Activated T-cell treated with anti-CD3 and anti-CD28 coated beads, Interleukin-2, amount 50 U/mL, for 72 hours (primary cell): ENCODE measurements at places on chromosomes 3 and 15.
A peak's percentile ranks its signal among the peaks of the same experiment; 100 is the strongest.

DNA sequence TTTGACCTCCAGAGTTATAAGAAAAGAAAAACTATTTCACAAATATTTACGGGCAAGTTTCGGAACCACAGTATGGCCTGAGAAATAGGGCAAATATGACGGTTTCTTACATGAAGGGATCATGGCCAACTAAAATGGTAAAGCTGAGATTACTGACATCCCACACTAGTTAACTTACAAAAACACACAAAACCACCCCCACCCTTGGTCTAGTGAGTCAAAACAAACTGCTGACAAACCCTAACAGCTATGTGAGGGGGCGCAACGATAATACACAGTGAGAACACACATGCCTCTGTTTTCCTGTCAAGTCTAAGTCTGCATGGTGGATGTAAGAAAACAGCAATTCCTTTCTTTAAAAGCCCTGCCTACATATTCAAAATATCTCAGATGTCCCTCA, 32.3 kb downstream of the CBLB start:
- DNase-seq, result peak; percentile 69

GRCh38 chr15:70625438-70625837, 137.9 kb downstream of the UACA start:
- no peak for DNase-seq

DNA sequence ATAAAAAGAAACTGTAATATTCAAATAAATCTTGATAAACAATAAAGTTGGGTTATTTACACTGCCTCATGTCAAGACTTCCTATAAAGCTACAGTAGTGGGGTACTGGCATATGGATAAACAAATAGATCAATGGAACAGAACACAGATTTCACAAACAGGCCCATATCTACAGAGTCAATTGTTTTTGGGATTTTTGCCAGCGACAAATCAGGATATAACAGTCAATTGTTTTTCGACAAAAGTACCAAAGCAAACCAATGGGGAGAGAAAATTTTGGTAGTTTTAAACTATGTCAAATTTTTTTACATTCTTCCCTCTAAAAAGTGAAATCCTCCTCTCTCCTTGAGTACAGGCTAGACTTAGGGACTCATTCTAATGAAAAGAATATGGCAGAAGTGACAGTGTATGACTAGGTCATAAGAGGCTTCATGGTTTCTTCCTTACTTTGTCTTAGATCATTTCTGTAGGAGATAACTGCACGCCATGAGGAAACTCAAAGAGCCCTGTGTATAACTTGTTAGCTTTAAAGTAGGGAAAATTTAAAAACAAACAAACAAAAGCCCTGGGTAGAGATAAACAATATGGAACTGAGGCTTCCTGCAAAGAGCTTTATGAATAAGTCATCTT, 16.9 kb downstream of the IP6K1 start:
- DNase-seq, result no peak

GRCh38 chr15:63908991-63909390, 75.2 kb upstream of the HERC1 start:
- DNase-seq, result no peak

- no peak for DNase-seq
Measured at GRCh38 chr3:24503616-24504113, 9.0 kb upstream of the THRB start.

DNA sequence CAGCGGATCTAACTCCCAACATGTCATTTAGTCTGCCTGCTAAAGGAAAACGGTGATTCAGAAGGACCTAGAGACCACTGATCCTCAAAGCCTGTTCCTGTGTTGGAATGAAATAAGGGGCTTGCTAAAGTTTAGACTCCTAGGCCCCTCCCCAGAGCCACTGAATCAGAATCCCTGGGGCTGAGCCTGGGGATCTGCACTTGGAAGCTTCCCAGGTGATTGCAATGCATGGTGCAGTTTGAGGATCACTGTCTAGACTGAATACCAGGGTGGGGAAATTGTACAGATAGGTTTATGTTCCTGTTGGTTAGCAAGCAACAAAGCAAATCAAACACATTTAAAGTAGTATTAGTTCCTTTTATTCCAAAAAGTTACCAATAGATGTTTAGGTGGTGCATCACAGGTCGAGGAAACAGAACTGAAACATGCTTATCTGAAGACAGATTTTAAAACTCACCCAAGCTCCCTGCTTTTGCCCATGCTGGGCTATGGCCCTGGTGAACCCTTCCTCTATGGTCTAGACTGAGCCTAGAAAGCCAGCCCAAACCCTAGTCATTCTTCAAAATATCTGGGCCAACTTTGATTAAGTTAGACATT, 29.6 kb upstream of the SPTBN5 start:
- DNase-seq, result no peak

DNA sequence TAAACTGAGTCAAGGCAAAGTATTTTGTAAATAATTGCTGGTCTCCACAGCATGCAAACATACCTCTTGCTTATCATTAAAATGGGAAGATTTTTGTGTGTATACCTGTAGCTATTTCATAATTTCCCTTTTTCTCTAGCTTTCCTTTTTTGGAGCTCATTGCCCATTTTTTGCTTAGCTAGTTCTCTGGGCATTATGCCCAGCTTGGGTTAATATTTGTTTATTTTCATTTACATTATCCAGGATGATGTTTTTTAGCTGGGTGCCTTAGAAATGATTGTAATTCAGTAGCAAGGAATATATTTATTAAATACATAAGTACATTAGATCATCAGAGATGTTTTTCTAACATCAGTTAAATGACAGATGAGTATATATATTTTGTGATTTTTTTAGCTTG, 1271.7 kb upstream of the GBE1 start:
- DNase-seq, result no peak

GRCh38 chr15:79592126-79592525, 160.0 kb downstream of the MINAR1 start:
- DNase-seq, result no peak

DNA sequence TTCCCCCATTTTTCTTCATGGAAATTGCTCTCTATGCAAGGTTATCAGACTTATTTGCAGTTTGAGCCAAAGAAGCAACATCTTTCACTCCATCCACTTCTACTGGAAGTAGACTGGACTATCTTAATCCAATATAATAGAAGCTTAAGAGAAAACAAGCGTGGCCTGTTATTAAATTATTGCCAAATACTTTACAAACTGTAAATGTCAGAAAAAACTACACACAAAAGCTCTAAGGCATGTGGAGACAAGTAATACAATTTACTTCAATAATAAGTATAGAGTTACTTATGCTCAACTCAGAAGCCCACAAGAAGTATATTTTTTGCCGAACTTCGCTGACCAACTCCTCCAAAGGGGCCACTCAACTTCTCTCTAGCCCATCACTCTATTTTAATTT, 120.3 kb downstream of the BDH1 start:
- no peak for DNase-seq

DNA sequence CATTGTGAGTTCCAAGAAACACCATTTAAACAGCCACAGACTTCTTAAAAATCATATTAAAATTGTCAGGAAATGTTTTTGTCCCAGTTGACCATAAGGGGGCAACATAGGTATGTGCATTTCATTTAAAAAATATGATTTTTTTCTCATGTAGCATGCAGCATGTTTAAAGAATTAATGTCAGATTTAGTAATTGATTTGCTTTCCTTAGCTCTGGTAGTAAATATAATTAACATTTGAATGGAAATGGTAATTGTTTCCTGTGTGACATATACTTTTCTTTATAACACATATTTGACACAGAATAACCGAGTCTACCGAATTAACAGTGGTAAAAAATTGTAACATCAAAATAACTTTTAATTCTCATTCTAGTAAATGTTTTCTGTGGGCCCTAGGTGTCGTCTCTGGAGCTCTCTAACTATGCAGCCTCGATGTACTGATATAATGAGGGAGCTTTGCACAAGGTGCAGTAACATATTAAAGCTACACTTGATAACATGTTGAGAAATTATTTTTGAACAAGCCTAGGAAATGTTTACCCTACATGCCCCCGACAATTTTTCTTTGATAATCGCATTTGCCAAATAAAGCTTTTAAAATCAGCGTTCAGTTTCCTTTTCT, 34.9 kb downstream of the NXPE3 start:
- DNase-seq, result no peak

GRCh38 chr3:45333549-45333948, 54.8 kb upstream of the LARS2 start:
- DNase-seq, result no peak

DNA sequence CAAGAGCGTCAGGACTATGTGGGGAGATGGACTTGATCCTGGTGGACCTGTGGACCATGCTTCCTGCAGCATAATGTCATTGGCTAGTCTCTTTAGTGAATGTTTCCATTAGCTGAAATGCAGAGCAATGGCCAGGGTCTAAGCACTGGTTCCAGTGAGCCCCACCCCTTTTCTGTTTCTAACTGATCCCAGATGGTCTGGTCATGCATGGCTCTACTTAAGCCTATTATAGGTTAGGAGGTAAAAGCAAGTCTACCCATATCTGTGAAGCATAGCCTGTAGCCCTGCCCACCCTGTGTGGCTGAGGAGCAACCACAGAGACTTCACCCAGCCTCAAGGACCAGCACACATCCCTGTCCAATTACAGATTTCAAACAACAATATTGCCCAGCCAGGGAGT, 419.2 kb downstream of the ZNF385D start:
- DNase-seq, result no peak

GRCh38 chr15:83285979-83286553, 1.6 kb upstream of the BNC1 start:
- DNase-seq, result no peak

DNA sequence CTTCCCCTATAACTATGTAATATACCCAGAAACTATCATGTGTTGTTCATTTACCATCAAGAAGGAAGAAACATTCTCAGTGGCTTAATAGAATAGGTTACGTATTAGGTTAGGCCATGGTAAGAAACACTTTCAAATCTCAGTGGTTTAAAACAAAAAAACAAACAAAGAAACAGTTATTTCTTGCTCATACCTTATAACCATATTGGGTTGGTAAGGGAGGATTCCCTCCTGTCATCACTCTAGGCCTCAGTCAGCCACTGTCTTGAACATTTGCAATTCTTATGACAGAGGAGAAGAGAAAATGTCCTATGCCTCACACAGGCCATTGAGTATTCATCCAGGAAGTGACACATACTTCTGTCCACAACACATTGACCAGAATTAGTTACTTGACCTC, 727.7 kb upstream of the NECTIN3 start:
- no peak for DNase-seq

GRCh38 chr3:144296808-144297207, 325.2 kb downstream of the DIPK2A start:
- no peak for DNase-seq

GRCh38 chr3:4928277-4928789, 50.9 kb upstream of the BHLHE40 start:
- DNase-seq, result peak; percentile 44

DNA sequence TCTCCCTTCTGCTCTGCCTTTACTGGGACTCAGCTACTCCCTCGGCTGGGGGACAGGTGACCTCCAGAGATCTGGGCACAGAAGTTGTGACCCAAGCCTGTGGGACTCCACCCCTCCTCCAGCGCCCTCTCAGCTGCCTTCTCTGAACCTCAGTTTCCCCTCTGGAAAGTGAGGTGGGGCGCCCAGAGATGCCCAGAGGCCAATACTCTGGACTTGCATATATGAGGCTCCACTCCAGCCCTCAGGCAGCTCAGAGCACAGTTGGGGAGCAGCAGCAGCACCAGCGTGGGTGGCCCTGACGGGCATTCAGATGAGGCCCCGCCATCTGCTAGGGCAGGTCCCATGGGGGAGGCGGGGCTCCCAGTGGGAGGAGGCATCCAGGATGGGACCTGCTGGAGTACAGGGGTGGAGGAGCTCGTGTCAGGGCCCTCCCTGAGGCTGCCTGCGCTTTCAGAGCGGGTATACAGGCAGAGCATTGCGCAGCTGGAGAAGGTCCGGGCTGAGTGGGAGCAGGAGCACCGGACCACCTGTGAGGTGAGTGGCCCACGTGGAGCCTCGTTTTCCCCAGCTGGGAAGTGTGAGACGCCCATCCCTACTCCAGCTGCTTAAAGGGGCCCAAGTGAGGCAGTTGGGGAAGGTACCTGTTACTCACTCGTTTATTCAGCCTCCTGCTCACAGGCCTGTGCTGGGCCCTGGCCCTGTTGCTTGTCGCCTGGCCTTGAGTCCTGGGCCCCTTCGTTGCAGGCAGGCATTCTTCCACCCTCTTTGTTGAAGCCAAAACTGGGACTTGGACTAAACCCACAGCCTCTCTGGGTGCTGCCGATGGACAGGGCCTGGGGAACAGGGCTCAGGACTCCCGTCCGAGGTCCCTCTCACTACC, 35.4 kb downstream of the PSTPIP1 start:
- DNase-seq, result no peak

DNA sequence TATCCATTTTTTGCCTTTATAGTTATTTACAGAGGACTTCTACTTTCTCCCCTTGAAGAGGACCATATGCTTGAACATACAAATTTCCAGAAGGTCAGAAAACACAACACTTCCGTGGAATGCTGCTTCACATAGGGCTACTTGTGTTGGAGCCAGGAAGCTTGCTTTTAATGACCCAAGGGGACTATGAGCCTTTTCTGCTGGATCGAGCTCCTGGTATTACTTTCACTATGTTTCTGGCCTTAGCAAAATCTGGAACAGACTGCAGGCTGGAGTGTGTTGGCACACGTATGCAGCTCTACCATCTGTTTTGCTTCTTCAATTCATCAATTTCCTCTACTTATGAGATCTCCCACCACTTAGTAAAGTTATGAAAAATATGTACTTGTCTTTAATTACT, 69.3 kb upstream of the CBLB start:
- DNase-seq, result no peak

- DNase-seq, result no peak
Measured at GRCh38 chr3:151146731-151147091, 56.3 kb downstream of the GPR171 start.

- no peak for DNase-seq
Measured at GRCh38 chr15:64502551-64502950, 42.2 kb downstream of the ZNF609 start.

DNA sequence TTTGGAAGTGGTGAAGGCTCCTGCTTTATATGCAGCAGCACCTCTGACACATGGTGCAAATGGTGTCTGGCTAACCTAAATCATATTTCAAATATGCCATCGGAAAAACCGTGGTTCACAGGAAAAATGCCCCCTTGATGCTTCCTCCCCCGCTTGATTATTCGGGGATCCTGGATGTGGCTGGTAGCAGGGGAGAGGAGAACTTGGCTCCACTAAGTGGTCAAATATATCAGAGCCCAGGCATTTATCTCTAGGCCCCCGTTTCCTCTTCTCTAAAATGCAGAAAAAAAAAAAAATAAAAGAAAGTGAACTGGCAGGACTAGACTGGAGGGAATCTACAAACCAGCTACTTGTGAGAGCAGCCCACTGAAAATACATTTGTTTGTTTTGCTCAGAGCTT, 18.2 kb upstream of the ATP2B2 start:
- DNase-seq, result no peak

DNA sequence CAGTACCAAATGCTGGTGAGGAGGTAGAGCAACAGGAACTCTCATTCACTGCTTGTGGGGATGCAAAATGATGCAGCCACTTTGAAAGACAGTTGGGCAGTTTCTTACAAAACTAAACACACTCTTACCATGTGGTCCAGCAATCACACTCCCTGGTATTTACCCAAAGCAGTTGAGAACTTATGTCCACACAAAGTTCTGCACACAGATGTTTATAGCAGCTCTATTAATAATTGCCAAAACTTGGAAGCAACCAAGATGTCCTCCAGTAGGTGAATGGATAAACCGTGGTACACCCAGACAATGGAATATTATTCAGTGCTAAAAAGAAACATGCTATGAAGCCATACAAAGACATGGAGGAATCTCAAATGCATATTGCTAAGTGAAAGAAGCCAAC, 139.1 kb upstream of the SLC6A11 start:
- DNase-seq, result no peak
